ENCODE measurements at places on chromosomes 11 and 22.

DNA sequence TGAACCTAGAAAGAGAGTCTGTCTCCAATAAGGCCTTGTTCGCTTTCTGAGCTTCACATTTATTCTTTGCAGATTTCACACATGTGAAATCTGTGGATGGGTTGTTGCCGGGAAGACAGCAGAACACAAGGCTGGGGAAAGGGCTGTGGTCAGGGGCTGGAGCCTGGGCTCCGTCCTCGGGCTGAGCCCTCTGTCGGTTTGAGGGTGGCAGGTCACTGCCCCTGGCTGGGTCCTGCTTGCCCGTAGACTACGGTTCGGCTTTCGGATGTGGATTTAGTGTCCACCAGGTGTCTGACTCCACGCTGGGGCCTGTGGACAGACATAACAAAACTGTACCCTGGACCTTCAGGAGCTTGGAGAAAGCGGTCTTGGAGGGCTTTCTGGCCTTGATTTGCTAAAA, 117.0 kb upstream of the ALX4 start:
- H3K36me3 ChIP-seq, result no peaks in the 10 kb centered on the region
- no peaks in the 10 kb centered on the region for H3K27me3 ChIP-seq
- no peak overlapping the region for H3K27ac ChIP-seq
- no peak overlapping the region for H3K4me3 ChIP-seq

DNA sequence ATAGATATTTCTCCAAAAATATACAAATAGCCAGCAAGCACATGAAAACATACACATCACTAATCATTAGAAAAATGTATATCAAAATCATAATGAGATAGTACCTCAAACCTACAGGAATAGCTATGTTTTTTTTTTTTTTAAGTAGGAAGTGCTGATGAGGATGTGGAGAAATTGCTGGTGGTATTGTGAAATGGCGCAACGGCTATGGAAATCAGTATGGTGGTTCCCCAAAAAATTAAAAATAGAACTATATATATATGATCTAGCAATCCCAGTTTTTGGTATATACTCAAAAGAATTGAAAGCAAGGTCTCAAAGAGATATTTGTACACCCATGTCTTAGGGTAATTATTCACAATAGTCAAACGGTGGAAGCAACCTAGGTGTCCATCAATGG, 46.0 kb upstream of the HIPK3 start:
- no peak for DNase-seq
- H3K4me3 ChIP-seq, result no peak overlapping the region
- H3K4me1 ChIP-seq, result no peaks in the 10 kb centered on the region
- H3K27ac ChIP-seq, result no peak overlapping the region
- H3K36me3 ChIP-seq, result no peaks in the 10 kb centered on the region

- no peak for DNase-seq
- no peaks in the 10 kb centered on the region for H3K27me3 ChIP-seq
- H3K4me3 ChIP-seq, result no peak overlapping the region
These were observed 7.3 kb downstream of the CABP7 start for GRCh38 chr22:29727131-29727523.

GRCh38 chr11:68036141-68036716, 2.6 kb upstream of the TCIRG1 start:
- H3K36me3 ChIP-seq, result no peaks in the 10 kb centered on the region
- no peak for DNase-seq
- H3K4me3 ChIP-seq, result no peak overlapping the region

GRCh38 chr11:122746050-122746478, 90.5 kb downstream of the UBASH3B start:
- no peak for DNase-seq
- H3K4me1 ChIP-seq, result no peaks in the 10 kb centered on the region
- no peak overlapping the region for H3K4me3 ChIP-seq

GRCh38 chr11:71423181-71423790, 24.9 kb downstream of the DHCR7 start:
- no peak overlapping the region for H3K4me3 ChIP-seq
- H3K27me3 ChIP-seq, result no peaks in the 10 kb centered on the region
- DNase-seq, result no peak
- H3K36me3 ChIP-seq, result no peaks in the 10 kb centered on the region
- H3K27ac ChIP-seq, result no peak overlapping the region

DNA sequence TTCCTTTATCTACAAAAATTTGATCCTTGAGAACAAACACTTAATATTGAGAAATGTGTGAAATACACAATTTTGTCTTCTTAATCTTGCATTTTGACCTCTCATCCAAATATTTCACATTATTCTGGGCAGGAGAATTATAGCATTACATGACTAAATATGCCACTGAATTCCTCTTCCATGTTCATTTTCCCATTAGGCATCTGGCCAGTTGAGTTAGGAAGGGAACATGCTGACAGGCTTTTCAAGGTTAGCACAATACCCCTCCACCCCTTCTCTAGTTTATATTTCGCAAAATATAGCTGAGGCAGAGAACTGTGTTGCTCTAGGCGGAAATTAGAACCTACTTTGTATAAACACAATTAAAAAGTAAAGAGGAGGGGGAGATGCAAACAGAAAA, 271.7 kb upstream of the ZC3H12C start:
- no peak for DNase-seq
- H3K27ac ChIP-seq, result no peak overlapping the region
- H3K4me3 ChIP-seq, result no peak overlapping the region

Data from breast epithelium (tissue), 4 donors.